ENCODE measurements at places on chromosomes 5 and 9.

GRCh38 chr9:34546834-34547827 is 24.3 kb upstream of the ENHO start:
- DNase-seq: peak; percentile 77

- DNase-seq: no peak
Observed at GRCh38 chr5:61701877-61702602, 370.0 kb downstream of the ZSWIM6 start.

GRCh38 chr5:161001604-161002003 is 149.6 kb upstream of the ATP10B start:
- DNase-seq: no peak

GRCh38 chr9:116133163-116133562 is 20.4 kb upstream of the PAPPA start:
- no peak for DNase-seq

- no peak for DNase-seq
Observed at GRCh38 chr9:124726886-124727285, 44.2 kb downstream of the NR6A1 start.

DNA sequence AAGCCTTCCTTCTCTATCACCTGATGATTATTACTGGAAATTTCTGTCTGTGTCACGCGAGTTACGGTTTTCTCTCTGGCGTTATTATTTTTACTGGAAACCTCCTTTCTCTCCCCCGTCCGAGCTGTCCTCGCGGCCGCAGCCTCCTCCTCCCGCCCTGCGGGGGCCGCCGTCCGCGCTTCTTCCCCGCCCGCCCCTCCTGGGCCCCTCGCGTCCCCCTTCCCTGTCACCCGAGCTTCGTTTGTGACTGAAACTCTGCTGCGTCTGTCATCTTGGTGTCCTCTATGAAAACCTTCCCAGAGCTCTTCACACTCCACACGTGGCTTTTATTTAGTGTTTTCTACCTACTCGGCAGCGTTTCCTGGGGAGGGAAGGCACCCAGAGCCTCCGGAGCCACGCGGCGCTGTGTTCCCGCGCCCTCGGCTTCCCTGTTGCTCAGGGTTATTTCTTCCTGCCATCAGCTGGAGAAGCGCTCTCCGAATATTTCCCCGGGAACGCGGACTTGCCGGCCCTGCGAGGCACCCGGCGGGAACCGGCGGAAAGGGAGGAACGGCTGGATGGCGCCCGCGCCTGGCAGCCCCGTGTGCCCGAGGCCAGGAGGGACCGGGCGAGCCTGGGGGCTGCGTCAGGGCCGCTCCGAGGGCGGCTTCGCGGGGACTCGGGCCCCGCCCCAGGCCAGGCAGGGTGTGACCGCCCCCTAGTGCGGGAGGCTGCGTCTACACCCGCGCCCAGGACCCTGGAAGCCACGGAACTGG is 33.9 kb downstream of the TRIP13 start:
- DNase-seq: peak; percentile 72

DNA sequence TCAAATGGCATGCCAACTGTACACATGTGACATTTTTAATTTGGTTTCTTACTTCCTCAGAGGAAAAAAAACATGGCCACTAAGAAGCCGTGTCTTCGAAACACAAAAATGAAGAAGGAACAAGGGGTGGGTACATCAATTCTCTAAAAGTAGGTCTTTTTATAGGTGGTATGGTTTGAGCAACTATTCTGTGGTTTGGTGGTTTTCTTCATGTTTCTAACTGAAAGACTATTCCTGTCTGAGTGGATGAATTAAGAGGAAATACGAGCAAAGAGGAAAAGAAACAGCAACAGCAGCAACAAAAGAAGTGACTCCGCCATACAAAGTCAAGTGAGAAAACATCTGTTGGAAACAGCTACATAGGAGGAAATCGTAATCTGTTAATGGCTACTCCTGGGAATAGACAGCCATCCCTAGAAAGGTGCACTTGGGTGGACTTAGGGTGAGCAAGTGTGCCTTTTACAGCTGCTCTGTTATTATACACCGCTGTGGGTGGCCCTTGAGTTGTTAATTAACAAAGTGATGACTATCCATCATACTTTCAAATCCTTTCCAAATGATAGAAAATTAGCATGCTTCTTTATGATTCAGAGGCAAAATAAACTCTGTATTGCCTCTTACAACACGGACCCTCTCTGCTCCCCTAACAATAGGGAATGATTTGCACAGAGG is 575.8 kb downstream of the TLE1 start:
- no peak for DNase-seq

DNA sequence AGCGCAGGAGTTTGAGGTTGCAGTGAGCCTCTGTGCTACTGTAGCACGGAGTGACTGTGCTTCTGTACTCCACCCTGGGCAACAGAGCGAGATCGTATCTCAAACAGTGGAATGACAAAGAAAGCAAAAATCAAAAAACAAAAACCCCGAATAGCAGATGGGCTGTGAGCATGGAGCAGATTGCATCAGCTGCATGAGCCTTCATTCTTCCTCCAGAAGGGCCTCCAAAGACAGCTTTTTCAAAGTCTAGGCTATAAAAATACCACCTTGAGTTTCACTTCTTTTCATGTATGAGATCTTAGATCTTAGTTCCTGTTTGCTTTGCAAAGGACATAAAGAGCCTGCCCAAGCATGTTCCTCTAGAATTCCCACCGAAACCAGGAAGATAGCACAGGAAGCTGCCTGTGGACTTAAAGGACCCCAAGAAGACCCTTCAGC is 15.0 kb upstream of the HSPB3 start:
- no peak for DNase-seq

DNA sequence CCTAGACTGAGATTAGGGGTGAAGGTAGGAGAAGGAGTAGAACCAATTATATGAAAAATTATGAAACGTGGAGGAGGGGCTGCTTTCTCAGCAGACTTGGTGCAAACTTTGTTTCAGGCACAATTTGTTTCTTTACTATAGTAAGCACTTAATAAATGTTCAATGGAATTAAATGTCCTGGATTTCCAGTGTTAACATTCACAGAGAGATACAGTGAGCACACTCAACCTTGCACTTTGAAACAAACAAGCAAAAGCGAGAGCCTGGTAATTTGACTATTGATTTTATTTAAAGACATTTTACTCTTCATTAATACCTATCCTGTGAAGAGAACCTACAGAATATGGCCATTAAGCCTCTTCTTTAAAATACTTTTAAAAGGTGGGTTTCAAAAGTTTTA is 933 bp downstream of the LECT2 start:
- DNase-seq: no peak

DNA sequence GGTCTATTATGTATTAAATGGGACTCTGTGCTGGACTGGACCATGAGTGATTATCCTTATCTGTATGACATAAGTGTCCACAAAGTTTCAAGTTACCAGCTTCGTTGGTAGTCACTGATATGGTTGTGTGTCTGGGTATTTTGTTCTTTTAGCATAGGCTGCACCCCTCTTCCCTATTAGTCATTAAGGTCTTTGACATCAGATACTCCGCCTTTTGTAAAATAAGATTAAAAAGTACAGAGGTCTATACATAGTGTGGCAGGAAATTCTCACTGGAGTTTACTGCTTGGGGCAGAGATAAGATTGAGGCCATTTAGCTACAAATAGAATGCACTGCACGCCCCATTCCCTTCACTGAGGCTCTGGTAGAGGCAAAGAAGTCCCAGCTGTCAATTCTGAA is 99.4 kb downstream of the TMEM215 start:
- no peak for DNase-seq

DNA sequence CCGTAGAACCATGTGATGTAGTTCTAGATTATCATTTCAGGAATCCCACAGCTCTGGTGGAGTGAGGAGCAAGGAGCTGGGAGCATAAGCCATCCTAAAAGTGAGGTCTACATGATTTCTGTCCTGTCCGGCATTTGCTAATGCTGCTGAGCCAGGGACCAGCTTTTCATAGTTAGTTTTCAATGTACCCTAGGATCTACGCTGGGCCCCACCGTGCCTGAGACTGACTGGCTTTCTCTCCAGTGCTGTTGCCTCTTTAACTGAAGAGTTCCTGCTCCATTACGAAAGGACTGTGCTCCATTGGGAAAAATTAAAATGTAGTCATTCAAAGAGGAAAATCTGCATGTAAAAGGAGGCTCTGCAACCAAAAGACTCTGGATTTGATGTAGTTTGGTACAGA is 634.8 kb downstream of the DMRTA1 start:
- DNase-seq: no peak

- no peak for DNase-seq
Observed at GRCh38 chr9:76912636-76913275, 6.8 kb upstream of the PRUNE2 start.

- DNase-seq: no peak
Observed at GRCh38 chr9:111094433-111094924, 56.2 kb upstream of the LPAR1 start.

- no peak for DNase-seq
Observed at GRCh38 chr9:135218331-135219225, 131.1 kb downstream of the OLFM1 start.

Measured in activated effector memory CD4-positive, alpha-beta T cell treated with anti-CD3 and anti-CD28 coated beads, Interleukin-2, amount 50 U/mL, for 16 hours (primary cell).